KBM-7 (cell line): ENCODE measurements at places on chromosomes 5 and 9.
A peak's percentile ranks its signal among the peaks of the same experiment; 100 is the strongest.

- no peak for DNase-seq
These were observed 15.1 kb upstream of the PHF19 start for GRCh38 chr9:120891884-120892747.

GRCh38 chr5:135729321-135729786 lies 105.1 kb upstream of the SLC25A48 start:
- DNase-seq, result peak; percentile 11

DNA sequence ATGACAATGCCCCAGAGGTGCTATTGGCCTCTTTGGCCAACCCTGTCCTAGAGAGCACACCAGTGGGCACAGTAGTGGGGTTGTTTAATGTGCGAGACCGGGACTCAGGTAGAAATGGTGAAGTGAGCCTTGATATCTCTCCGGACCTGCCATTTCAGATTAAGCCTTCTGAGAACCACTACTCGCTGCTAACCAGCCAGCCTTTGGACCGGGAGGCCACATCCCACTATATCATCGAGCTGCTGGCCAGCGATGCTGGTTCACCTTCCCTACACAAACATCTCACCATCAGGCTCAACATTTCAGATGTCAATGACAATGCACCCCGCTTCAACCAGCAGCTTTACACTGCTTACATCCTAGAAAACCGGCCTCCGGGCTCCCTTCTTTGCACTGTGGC lies 1.4 kb downstream of the PCDHGC5 start:
- no peak for DNase-seq

DNA sequence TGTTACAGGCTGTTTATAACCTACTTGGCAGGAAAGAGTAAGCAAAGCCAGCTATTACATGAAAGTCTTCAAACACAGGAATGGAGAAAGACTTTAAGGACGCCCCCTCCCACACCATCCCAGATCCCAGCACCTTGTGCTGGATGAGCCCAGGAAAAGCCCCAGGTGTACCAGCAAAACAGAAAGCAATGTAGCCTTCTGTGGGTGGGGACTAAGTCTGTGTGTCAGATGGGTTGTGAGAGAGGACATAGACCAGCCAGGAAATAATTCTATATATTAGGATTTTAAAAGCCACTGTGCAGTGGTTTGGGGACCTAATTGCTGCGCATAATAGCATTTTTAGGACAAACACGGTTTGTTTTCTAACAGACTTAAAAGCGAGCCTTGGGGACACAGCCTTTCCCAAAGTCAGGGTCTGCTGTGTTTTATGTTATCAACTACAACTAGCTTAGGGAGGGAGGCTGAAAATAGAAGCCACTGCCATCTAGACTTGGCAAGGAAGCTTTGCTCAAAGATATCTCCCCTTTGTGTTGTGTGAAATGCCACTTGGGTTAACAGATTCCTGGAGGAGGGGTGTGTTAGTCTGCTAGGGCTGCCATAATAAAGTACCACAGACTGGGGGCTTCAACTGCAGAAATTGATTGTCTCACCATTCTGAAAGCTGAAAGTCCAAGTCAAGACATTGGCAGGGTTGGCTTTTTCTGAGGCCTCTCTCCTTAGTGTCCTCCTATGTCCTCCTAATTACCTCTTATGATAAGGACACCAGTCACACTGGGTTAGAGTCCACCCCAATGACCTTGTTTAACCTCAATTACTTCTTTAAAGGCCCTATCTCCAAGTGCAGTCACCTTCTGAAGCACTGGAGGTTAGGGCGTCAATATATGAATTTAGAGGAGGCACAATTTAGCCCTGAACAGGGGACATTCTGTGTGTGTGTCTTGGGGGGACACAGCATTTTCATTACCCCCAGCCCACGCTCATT lies 17.2 kb upstream of the UBE2QL1 start:
- DNase-seq, result no peak

DNA sequence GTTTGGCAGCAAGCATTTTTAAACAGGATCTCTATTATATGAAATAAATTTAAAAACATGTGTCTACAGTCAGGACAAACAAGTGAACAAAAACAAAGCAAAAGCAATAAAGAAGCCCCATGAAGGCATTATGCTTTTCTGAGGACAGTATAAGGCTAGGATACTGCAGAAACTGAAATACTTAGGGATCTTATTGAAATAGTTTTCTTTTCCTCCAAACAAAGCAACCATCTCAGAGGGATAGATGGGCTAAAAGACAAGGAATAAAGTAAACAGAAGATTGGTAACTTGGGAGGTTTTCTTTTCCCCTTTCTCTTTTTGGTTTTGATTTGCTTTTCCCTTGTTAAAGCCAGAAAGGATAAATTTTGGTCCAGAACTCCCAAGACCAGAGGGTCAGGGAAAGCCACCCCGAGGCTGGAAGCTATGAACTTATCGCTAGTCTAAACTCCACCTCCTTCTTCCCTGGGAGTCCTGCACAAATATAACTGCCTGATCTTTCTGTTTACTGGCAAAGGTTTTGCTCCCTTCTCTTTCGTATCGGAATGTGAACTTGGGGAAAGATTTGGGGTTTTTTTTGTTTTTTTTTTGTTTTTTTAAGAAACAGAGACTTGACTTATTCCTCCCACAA lies 164.0 kb downstream of the GHR start:
- no peak for DNase-seq

GRCh38 chr9:88872192-88872946 lies 118.9 kb upstream of the S1PR3 start:
- no peak for DNase-seq

DNA sequence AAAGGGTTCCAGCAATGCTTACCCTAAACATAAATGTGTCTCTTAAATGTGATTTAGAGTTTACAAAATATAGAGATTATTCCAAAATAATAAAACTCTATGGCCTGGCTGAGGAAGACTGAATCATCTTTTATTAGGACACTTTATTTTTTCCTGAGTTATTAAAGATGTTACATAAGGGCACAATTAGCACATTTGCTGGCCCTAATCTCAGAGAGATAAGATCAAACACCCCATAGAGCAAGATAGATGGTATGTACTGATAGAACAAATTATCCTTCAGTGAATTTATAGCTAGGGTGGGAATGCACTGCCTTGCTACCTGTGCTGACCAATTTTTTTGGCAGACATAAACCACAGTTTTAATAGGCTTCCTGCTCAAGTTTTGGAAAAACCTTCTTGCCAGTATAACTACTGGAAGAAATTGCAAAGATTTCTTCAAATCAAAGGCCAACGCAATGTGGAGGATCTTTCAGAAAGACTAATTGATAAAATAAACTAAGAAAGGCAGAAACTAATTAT lies 367.1 kb upstream of the MPDZ start:
- no peak for DNase-seq

- no peak for DNase-seq
These were observed 17.8 kb downstream of the BOD1 start for GRCh38 chr5:173598686-173599085.
